ENCODE measurements at places on chromosomes 5 and 9.

DNA sequence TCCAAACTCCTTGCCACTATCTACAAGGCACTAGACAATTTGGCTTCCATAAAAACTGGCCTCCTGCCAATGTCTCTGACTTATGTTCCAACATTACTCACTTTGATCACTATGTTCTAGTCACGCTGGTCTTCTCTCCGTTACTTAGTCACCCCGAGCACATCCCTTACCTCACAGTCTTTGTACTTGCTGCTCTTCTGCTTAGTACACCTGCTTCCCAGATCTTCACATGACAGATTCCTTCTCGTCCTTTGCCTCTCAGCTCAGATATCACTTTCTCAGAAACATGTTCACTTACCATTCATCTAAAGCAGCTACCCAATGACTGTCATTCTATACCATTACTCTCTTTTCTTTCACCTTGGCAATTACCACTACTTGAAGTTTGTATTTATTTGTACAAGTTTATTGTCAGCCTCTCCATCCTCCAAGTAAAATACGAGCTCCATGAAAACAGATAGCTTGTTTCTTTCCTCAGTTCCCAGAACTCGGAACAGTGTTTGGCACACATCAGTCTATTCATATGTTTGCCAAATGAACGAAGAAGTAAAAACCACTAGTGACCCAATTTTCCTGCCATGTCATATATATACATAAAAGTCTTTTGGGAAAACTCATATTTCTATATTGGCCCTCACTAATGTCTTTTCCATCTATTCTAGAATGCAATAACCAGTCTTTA is 5.9 kb upstream of the SLC22A5 start:
- DNase-seq = no peak

DNA sequence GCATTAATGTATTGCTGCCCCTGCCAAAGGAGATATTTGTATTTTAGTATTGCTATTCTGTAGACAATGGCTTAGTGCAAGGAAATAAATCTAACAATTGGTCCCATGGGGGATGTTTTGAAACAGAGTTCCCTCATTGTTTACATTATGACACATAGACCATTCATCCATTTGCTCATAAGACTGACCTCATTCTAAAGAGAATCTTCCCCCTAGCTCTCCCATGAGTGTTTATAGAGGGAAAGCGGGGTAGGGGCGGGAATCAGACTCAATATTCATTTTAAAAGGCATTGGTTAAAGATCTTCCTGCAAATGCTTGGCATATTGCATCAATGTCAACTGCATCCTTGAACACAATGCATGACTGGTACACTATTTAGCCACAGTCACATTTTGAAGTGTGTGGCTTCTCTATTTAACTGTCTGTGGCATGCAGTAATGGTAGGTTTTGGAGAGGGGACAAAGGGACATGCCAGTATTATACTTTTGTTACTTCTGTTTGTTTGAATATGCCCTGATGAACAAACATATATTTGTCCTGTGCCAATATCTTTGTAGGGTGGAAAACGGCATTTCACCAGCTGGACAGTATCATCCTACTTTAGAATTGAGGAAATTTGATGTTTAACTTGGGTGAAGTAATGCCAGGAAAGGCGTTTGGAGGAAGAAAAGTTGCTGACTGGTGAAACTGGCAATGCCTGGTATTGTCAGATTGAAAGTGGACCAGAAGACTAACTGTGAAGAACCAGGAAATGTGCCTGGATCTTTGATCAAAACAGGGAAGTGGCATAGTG is 84.1 kb upstream of the MEGF10 start:
- DNase-seq = no peak

DNA sequence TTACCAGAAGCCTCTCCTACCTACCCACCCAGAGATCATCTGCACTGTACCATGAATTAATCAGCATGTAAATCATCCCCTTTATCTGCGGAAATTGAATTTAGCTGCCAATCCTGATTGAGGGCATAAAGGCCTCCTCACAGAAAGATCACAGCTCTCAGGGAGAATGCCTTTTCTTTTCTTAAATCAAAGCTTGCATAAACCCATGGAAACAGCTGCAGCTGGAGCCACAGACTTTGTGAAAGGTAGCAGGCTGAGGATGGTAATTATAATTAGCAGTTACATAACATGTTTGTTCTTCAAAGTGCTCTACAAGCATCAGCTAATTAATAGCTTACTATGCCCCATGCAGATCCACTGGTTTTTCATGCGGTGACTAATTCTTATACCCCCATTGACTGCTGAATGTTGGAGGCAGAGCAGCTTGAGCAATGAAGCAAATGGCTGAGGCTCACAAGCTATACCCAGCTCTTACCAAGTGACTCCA is 54.6 kb downstream of the SUSD1 start:
- peak; percentile 14 for DNase-seq

DNA sequence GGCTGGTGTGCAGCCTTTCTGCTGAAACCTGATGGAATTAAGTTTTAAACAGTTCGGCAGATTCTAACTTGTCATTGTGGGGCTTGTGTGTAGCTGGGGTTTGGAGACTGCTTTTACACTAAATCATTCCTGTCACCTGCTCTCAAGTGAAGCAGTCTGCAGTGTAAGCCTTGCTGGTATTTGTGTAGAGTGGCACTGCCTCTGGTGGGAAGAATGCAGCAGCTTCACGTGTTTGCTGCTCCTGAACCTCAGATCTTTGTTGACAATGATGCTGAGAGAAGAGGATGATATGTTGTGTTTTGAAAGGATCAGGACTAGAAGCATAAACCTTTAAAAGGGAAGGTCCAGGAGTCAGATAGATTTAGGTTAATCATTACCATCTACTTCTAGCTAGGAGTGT is 88.1 kb downstream of the KDM4C start:
- DNase-seq = no peak

DNA sequence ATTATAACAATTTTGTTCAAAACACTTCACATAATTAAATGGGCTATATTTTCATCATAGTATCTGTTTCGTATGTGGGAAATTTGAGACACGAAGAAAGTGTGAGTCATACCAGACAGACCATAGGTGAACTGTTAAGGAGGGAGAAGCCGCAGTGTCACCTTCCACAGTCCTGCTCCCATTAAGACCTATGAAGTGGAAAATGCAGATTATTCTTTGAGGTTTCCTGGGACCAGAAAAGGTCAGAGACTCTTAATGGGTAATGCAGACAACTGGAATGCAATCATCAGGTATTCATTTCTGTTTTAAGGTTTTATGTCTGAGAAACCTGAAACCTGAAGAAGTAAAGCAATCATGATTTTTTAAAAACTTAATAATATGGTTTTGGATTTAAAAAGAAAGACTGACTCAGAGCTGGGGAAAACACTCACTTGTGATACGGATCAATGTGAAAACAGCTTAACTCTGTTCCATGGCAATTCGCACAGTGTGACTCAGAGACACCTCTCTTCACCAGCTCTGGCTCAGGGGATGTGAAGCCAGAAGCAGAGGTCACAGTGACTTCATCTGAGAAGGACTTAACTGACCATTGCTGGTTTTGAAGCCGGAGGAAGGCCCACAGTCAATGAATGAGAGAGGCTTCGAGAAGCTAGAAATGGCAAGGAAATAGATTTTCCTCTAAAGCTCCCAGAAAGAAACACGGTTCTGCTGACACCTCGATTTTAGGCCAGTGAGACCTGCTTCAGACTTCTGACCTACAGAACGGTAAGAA is 17.2 kb upstream of the GCNT1 start:
- DNase-seq = no peak

DNA sequence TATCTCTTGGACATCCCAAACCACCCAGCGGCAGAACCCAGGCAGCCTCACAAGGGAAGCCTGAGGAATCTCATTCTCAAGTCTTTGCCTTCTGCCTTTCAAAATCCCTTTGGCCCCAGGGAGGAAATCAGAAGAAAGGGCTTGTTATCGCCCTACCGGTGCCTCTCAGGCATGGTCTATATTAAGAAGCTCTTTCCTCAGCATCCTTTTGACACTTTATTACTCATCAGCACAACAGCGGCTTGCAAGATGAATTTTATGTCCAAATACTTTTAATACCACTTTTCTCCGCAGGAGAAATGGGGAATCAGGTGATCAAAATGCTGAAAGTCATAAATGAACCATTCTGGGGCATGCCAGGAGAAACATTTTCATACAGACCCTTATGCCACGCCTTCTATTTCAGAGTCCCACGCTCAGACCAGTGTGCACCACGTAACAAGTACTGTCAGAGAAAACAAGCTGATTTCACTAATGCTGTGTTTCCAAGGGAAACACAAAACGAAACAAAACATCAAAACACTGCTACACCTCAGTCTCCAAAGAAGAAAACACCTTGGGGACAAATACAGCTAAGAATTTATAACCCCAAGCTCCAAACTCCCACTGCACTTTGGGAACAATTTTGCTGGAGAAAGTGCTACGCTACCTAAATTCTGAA is 30.0 kb downstream of the RAPGEF1 start:
- no peak for DNase-seq

DNA sequence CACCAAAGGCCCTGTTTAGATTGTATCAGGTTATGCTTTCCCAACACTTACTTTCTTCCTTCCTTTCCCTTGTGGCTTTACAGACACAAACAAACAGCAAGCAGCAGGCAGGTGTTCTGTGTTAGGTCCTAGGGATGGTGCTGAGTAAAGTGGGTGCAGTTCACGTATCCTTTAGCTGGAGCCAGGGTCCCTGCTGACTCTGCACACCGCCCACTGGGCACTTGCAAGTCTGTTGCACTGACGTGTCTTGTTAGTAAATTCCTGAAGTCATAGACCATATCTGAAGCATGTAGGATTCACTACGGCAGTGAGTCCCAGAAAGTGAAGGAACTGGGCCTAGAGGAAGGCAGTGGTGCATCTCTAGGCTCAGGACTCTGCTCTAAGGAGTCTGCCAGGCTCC is 96.5 kb downstream of the DAPK1 start:
- DNase-seq = no peak

Data from NCI-H1694 (cell line).